ENCODE measurements at places on chromosomes 16 and 17.

GRCh38 chr16:66462912-66463311 is 35.8 kb downstream of the BEAN1 start:
- DNase-seq, result no peak

DNA sequence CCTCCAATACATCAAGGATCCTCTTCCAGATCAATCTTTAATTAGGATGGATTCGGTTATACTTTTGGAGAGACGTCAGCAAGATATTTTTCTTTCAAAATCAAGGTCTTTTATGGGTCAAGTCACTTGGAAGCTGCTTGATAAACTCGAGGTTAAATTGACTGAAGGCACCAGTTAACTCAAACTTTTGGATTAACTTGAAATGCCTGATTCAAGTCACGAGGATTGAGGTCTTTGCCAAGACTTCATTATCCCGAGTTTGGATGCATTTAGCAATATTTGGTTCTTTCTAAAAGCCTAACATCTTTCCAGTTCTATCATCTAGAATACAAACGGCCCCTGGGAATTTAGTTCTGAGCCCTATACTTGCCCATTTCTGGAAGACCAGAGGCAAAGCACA is 82.9 kb downstream of the MYH11 start:
- DNase-seq, result no peak

DNA sequence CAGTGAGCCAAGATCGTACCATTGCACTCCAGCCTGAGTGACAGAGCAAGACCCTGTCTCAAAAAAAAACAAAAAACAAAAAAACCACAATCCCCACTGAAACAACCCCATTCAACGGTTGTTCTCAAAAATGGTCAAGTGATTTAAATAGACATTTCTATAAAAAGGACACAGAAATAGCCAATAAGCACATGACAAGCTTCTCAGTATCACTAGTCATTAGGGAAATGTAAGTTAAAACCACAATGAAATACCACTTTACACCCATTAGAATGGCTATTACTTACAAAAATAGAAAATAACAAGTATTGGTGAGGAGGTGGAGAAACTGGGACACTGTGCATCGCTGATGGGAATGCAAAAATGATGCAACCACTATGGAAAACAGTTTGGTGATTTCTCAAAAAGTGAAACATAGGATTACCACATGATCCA is 26.6 kb upstream of the MYLK3 start:
- DNase-seq, result no peak

DNA sequence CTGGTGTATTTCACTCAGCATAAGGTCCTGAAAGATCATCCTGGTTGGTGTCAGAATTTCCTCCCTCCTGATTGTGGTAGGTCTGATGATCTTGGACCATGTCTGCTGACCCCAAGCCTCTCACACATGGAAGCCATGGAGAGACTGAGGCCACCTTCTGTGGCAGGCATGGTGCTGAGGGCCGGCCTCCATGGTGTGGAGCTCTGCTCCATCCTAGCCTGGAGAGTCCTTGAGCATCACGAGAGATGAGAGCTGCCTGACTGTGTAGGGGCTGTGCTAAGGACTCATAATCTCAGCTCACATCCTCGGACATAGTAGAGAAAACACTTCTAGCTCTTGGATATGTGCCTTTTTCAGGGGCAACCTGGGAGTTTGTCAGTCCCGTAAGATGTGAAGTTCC is 40.6 kb downstream of the MPRIP start:
- DNase-seq, result no peak

All from CD4-positive, CD25-positive, alpha-beta regulatory T cell (primary cell).